NCI-H2171 treated with DMSO at 0.1 percent for 48 hours (cell line): ENCODE measurements at places on chromosomes 5 and 9.

DNA sequence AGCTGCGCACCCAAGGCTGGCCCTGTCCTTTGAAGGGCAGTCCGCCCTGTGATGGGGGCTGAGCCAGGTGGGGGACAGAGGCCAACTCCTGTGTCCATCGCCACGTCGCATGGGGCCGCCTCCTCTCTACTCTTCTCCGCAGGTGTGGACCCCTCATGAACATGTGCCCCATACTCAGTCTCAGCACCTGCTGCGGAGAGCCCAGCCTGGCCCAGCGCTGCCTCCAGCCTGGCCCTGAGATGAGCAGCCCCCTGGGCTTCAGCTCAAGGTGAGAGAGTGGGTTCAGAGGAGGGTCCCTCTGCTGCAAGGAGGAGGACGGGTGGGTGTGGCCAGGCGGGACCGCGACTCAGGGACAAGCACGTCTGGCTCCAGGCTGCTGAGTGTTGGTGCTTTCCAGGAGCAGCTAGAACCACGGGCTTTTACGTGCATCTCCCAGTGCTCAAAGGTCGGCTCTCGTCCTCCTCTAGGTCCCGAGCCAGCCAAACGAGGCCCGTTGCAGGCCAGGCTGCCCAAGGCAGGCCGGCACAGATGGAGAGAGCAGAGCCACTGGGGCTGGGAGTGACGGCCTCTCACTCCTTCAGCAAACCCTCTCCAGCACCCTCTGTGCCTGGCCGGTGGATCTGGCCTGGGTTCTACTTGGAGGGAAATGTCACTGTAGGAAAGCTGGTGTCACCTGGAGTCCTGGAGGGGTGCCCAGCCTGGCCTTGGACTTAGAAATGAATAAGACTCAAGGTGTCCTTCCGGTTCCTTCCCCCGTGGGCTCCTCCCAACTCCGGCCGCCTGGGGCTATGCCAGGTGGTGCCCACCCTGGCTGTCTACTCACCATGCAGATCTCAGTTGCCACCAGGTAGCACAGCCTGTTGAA, 48.9 kb upstream of the RNF130 start:
- DNase-seq, result no peak

GRCh38 chr9:108474356-108474755, 381.4 kb downstream of the ACTL7B start:
- DNase-seq, result no peak

DNA sequence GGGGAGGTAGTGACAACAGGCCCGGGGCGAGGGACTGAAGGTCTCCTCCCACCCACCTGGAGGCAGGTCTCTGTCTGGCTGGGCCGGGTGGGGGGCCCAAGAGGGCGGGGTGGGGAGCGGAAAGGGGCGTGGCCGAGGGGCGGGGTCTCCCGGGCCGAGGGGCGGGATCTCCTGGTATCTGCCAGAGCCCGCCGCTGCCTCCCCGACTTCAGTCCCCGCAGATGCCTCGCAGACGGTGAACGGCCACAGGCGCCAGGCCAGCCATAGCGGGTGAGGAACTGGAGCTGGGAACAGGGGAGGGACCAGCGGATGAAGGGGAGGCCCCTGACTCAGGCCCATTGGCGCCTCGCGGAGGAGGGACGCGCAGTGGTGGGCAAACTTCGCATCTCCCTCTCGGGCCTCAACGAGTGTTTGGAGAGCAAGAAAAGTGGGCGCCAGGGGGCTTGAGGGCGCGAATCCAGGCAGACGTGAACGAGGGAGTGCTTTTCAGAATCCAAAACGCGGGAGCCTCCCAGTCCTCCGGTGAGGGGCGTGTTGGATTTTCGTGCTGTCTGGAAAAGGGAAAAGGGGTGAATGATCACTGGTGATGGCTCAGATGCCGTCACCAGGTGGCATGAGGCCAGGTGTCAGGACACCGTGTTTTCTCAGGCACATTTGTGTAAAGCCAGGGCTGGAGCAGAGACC, at the start of gene ADGRD2:
TSS of gene ADGRD2 (plus strand) at position 211 of the 684 bp plus-strand sequence. CDS start 1,216 bp downstream, outside the sequence.
- peak; percentile 59 for DNase-seq

DNA sequence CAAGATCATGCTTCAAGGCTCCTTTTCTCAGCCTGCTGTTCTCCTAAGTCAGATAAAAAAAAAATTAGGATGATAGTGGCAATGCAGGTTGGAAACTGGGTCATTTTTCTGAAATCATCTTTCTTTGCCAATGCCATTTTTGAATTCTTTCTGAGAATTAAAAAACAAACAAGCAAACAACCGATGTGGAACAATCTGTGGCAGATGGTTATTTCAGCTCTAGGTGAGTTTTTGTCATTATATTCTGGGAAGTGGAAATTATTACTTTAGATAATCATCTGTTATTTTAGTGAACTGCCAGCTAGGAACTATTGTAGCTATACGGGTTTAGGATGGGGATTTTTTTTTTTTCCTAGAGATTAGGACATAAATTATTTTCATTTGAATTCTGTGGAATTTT, 129.7 kb downstream of the NTRK2 start:
- no peak for DNase-seq
